Astrocyte of the hippocampus (primary cell): ENCODE measurements at places on chromosomes 3 and 15.

DNA sequence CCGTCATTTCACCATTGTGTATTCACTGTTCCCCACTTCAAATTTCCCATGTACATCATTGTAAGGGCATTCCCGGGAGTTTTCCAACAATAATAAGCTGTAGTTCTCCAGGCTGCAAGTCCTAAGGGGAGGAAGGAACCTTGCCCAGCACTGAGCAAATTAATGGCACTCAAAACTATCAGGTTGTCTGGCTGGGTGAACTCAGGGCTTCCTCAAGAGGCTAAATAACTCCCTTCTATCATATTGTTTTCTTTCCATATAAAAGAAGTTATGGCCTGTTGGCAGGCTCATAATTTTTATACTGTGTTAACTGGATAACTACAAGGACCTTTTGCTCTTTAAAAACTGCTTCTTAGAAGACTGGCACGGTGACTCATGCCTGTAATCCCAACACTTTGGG, 71.4 kb downstream of the SEMA6D start:
- DNase-seq, result no peak

DNA sequence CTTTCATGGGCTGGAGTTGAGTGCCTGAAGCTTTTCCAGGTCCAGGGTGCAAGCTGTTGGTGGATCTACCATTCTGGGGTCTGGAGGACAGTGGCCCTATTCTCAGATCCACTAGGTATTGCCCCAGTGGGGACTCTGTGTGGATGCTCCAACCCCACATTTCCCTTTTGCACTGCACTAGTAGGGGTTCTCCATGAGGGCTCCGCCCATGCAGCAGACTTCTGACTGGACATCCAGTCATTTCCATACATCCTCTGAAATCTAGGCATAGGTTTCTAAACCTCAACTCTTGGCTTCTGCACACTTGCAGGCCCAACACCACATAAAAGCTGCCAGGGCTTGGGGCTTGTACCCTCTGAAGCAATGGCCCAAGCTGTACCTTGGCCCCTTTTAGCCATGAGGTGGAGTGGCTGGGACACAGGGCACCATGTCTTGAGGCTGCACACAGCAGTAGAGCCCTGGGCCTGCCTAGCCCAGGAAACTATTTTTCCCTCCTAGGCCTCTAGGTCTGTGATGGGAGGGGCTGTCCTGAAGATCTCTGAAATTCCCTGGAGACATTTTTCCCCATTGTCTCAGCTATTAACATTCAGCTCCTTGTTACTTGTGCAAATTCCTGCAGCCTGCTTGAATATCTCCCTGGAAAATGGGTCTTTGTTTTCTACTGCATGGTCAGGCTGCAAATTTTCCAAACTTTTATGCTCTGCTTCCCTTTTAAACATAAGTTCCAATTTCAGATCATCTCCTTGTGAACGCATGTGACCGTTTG, 6.0 kb upstream of the HACD2 start:
- DNase-seq, result no peak

GRCh38 chr15:49331951-49332350, 91.1 kb upstream of the FGF7 start:
- no peak for DNase-seq

DNA sequence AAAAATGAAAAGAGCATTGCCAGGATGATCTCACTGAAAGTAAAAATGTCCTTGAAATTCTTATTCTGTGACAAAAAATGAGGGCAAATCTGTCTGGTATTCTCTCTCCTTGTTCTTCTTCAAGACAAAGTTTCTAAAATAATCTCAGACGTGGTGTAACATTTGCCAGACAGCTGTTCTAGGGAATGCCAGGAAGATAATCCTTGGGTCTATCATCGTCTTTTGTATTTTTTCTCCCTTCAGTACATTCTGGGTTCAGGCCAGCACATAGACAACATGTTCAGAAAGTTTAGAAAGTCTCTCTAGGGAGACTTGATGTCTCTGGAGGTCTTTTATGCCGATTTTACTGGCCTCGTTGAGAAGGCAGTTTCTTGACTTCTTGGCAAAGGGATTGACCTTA, 121.2 kb upstream of the HES1 start:
- no peak for DNase-seq

DNA sequence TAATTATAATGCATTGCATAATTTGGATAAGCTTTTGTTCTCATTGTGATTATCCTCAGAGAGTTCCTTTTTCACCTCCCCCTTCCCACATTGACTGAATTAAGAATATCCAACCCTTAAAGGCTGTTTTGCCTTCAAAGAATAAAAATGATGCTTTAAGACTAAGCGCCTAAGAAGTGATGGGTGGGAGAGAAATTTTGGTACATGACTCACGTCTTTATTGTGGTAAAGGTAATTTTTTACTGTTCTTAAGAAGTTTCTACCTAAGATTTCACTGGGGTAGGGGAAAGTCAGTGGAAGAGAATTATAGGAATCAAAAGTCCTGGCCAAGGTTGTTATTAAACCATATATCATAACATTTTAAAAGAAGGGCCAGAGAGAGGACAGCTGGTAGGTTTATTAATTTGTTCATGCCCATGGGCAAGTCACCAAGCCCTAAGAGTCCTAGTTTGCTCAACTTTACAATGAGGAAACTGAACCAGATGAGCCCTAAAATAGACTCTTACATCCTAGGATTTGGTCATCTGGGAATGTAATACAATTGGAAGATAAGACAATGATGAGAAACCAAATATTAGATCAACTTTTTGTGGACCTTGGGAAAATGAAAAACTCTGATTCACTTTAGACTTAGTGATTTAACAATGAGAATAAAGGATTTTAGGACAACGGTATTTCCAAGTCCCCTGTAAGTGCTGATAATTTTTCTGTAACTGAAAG, 101.1 kb upstream of the RASGRP1 start:
- no peak for DNase-seq

- DNase-seq, result no peak
Measured at GRCh38 chr3:141386126-141386488, 17.8 kb downstream of the ZBTB38 start.

DNA sequence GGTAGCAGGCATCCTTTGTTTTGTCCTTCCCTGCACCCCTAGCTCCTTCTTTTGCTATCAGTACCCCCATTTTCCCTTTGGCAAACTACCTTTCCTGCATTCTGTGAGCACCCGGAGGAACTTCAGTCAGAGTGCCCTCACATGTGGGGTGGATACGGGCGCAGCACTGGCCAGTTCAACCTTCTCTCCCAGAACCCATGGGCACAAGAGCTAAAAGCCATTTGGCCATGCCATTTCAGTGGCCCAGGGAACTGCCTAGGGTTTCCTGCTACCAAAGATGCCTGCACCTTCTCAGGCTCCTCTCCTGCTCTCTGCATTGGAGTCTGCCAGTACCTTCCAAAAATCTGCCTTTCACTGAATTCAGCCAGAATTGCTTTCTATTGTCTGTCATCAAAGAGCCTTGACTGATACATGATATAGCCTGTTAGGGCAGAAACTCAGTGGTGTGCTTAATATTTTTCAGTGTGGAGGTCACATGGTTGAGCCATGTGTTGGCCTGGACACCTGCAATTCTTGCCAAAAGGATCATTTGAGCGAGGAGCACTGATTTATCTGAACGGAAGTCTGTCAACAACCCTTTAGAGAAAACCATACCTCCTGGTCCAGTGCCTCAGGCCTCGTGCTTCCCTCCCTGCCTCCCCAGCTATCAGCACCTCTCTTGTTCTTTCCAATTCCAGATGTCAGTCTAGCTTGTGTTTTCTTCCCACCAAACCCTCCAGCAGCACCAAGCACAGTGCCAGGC, 27.0 kb upstream of the HHATL start:
- no peak for DNase-seq

- DNase-seq, result no peak
Measured at GRCh38 chr15:68208136-68208535, 3.0 kb upstream of the CALML4 start.

GRCh38 chr3:148992635-148993255, 1.4 kb downstream of the GYG1 start:
- no peak for DNase-seq

GRCh38 chr3:106049821-106050220, 181.0 kb upstream of the CBLB start:
- no peak for DNase-seq

DNA sequence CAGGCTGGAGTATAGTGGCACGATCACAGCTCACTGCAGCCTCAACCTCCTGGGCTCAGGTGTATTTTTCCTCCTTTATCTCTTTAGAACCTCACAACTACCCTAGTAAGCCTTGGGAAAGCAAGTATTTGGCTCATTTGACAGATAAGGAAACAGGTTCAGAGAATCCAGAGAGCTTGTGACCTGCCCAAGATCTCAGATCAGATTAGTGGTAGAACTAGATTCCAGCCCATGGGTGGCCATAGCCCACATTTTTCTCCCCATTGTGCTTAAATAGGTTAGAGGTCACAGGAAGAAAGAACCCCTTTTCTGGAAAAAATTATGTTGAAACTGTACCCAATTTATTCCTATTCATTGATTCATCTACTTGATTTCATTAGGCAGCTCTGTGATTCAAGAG, 64.3 kb downstream of the TSC22D2 start:
- DNase-seq, result no peak

DNA sequence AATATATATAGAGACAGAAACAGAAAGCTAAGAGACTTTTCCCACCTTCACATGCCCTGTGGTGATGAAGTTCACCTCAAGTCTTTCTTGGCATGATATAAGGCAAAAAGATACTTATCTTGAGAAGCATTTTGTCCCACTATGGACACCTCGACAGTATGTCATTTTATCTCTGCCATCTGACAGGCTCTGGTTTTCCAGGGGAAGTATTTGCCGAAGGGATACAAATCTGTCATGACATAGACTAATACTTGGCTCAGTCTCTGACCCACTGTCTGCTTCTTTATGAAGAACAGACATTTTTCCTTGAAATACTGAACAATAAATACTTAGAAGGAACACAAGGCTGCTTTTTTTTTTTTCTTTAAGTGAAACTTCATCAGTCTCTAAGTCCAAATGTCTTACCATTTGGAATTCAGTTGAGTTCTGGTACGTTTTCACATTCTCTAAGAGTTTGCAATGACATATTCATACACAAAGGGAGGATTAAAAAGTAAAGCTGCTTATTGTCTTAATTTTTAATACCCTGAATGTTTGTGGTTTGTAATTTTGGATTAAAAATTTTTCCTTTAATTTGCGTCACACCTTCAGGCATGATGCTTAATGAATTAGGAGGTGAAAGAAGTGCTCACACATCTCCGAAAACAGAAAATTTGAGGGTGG, 87.8 kb upstream of the LMOD3 start:
- no peak for DNase-seq

DNA sequence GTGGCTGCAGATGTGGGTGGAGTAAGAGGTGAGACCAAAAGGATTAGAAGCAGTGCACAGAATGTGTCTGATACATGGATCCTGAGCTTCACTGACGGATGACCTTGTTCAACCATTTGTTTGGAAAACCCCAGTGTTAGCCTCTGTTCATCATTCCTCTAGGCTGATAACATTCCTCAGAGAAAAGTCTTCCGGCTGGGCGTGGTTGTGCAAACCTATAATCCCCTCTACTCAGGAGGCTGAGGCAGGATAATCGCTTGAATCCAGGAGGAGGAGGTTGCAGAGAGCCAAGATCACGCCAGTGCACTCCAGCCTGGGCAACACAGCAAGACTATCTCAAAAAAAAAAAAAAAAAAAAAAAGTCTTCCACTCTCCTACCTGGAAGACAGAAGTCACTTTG, 23.1 kb upstream of the CHD2 start:
- no peak for DNase-seq

- DNase-seq, result no peak
Measured at GRCh38 chr15:60982249-60982910, 246.7 kb downstream of the RORA start.

DNA sequence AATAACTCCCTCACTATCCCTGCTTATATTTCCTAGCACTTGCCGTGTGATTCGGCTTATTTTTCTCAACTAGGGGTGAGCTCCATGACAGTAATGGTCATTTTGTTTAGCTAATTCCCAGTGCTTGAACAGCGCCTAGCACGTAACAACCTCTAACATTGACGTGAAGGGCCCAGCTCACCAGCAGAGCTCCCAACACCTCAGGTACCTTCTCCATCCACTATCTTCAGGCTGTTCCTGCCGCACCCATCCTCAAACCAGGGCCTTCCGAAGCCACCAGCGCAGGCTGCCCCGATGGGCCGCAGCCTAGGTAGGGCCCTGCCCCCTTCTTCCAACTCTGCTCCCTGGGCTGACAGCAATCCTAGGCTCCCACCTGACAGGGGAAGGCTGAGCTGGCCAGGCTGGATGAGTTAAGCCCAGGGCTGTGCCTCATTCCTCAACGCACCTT, 751 bp upstream of the RPS17 start:
- no peak for DNase-seq

GRCh38 chr3:138440121-138440521, 5.7 kb downstream of the ESYT3 start:
- DNase-seq, result peak; percentile 93
